Forelimb muscle (tissue), 1 donor: ENCODE measurements at places on chromosomes 12 and 14. TPM values are rescaled to one million over a fixed set of nuclear protein-coding genes. Genes with fewer than 3 reads are reported as not detected.

The SALL2 gene
- polyA plus RNA-seq: 10.5 TPM

- no peak for DNase-seq
These were observed 16.7 kb downstream of the CNIH1 start for GRCh38 chr14:54424479-54424901.

GRCh38 chr14:30874120-30874998 is at the start of gene COCH:
Gene COCH (plus strand): TSS chr14:30874559. CDS start chr14:30874939, 380 bp downstream.
- no peak for DNase-seq

- no peak for DNase-seq
These were observed 23.3 kb downstream of the CLEC1A start for GRCh38 chr12:10075451-10075850.

DNA sequence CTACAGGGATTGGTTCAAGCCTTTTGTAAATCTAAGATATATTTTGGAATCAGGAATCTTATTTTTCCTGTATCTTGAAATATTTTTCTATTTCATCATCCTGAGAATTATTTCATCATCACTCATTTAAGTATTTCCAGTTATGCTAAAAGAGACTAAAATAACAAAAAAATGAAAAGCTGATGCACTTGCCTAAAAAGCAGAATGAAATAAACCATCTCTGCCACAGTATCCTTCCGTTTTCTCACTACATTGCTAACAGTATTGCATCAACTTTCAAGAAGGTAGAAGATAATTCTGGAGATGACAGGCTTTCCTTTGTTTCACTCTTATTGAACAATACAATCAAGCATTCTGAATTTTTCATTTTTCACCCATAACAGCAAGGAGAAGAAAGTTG is 31.1 kb upstream of the EIF5 start:
- no peak for DNase-seq

The APOF gene
- not detected for polyA plus RNA-seq

DNA sequence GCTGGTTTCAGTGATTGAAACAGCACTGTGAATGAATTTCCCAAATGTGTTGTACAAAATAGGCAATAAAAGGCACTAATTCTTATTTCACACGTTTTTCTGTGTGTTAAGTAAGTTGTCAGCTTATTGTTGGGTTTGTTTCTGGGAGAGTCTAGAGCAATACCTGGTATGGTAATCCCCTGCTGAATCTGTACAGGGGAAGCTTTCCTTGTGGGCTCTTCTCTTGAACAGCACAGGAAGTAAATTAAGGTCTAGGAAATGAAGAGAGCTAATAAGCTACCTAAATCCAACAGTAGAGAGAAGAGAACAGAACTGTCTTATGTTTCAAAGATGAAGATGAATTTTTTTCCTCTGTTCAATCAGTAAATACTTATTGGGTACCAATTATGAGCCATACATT is 406.7 kb downstream of the TMTC2 start:
- no peak for DNase-seq

The KLRC3 gene
- not detected for polyA plus RNA-seq
